ENCODE measurements at places on chromosomes 7 and 10.

DNA sequence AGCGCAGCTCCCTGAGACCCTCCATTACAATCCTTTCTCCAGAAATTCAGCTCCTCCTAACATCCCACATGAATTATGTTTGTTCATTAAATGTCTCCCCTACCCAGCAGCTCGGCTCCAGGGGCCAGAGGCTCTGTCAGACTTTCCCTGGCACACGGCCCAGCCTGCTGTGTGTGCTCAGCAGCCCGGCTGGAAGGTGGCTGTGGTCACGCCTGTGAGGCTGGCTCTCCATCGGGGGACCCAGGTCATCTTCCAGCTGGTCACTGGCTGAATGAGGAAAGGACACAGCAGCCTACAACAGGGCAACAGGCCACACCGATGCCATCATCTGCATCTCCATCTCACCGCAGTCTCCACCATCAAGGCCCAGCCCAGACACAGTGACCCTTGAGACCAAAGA is 219.8 kb downstream of the MAD1L1 start:
- no peak for DNase-seq

DNA sequence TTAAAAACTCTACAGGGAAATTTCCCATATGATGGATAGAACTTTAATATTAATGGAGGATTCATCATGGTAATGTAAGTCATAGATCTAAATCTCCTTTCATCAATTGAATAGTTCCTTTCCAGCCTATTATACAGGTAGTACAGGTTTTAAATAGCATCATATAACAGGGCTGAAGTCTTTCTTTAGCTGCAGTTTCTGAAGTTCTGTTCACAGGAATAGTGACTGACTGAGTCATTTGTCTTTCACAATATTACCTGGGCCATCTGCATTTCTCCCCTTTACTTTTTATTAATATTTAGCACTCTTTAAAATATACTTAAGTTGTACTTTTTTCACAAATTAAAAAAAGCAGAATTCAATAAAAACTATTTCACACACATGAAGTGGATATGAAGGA is 12.6 kb upstream of the NPVF start:
- no peak for DNase-seq

- DNase-seq: no peak
Observed at GRCh38 chr7:4345004-4345403, 337.1 kb upstream of the FOXK1 start.

- DNase-seq: no peak
Observed at GRCh38 chr10:22570733-22571430, 143.5 kb downstream of the PIP4K2A start.

- no peak for DNase-seq
Observed at GRCh38 chr10:8050556-8051108, 3.9 kb upstream of the GATA3 start.

DNA sequence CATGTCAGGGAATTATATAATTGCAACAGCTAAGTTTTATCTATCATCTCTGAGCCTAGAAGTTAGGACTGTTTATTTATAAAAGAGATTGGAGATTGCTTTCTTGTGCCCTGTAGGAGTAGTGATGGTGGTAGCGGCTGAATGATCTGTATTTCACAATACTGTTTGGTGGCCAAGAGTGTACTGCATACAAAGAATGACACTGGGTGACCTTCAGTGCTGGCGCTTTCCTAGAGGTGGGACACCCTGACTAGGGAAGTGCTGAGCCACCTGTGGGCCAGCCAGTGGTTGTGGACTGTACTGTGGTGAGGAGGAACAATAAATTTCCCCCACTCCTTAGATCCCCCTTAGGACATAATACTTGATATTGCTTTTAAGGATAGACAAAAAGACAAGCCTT is 53.0 kb downstream of the COPG2 start:
- DNase-seq: no peak

DNA sequence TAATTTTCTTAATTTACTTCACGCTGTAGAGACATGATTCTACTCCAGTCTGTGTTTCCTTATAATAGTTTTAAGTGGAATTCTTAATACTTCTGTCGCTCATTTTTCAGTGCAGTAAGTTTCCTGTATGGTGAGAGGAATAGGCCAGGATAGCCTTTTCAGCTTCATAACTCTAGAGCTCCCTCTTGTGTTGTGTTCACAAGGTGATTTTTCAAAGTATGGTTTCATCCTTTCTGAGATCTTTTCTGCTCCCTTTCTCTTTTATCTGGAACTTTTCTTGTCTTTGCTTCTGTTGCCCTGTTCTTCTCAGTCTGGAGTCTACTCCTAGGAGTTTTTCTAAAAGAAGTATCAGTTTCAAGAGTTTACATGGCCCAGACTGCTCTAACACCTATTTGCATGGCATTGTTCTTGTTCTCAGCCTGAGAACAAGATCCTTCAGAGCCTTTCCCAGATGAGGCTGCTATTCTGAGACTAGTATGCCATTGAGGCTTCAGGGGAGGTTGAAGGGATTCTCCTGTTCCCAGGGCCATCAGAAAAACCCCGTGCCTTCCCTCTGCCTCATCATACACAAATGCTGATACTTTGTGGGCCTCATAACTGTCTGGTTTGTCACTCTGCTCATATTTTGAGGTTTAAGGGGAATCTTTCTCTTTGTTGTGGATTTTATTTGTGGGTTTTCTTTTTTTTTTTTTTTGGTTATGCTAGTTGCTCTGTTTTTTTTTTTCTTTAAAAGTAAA is 21.8 kb downstream of the NET1 start:
- peak; percentile 62 for DNase-seq

DNA sequence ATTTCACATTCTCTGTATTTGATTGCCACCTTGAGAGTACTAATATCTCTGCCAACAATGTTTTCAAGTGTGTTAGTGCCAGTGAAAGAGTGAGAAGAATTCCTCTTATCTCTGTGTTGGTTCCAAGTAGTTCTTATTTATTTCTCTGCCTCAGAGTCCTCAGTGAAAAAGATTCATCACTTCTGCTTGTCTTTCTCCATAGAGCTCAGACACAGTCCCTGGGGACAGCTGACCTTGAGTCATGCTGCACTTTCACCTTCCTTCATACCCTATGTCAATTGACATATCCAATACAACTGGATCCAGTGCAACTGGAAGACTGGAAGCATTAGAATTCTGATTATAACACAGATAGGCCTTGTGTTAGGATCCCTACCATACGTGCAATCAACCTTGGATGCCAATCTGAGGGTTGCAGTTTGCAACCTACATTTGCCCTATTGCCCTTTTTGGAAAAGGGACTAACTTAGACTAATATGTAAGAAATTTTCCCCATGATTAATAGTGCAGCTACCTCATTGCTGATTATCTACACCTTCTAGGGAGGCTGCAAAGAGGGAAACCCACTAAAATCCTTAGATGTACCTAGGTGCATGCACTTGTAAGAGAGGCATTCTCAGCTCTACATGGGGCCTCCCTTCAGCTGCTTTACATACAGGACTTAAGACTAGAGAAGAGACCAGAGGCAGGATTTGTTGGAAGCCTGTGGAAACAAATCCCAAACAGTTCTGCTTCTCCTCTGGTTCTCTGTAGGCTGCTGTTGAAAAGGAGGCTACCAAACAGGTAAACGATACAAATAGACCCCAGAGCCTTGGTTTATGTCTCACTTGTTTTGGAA is 8.4 kb downstream of the IFIT2 start:
- DNase-seq: no peak

DNA sequence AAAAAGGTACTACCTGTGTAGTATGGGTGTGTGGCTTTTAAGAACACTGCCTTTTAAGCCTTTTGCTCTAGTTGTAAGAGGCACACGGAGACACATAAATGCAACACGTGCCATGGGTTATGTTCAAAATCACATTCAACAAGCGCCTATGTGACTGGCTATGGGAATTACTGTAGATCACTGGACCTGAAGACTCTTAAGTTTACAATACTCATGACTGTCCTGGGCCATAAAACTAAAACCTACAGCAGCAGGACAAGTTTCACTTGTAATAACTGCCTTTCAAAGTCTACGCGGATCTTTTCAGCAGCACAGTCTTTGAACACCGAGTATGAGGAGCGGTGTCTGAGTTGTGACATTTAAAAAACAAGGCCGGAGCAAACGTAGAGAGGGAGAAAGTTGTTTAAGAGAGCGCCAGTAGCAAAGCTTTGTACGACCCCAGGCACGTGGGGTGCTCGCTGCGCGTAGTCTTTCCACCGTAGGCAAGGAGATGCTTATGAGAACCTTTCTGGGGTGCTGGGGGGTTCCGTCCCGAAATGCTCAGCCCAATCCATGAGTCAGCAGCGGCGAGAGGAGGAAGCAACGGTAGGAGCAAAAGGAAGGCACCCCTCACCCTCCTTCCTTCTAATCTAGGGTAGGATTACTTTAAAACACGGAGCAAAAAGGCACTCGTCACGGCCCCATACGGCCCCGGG is 662 bp downstream of the DNAJC2 start:
- peak; percentile 50 for DNase-seq

DNA sequence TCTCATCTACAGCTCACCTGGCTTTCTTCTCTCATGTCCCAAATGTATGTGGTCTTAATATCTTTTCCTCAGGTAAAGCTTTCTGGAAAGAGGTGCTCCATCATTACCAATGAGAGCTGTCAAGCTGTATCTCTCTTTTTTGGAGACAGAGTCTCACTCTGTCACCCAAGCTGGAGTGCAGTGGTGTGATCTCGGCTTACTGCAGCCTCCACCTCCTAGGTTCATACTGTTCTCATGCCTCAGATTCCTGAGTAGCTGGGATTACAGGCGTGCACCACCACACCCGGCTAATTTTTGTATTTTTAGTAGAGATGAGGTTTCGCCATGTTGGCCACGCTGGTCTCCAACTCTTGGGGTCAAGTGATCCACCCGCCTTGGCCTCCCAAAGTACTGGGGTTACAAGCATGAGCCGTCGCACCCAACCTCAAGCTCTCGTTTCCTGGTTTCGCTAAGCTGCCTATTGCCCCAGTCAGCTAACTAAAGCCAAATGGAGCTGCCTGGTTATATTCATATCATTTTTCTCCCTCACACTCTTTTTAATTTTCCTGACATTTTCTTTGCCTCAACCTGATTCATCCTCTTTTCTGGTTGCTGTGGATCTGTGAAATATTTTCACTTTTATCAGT is 60.5 kb downstream of the SUFU start:
- no peak for DNase-seq

DNA sequence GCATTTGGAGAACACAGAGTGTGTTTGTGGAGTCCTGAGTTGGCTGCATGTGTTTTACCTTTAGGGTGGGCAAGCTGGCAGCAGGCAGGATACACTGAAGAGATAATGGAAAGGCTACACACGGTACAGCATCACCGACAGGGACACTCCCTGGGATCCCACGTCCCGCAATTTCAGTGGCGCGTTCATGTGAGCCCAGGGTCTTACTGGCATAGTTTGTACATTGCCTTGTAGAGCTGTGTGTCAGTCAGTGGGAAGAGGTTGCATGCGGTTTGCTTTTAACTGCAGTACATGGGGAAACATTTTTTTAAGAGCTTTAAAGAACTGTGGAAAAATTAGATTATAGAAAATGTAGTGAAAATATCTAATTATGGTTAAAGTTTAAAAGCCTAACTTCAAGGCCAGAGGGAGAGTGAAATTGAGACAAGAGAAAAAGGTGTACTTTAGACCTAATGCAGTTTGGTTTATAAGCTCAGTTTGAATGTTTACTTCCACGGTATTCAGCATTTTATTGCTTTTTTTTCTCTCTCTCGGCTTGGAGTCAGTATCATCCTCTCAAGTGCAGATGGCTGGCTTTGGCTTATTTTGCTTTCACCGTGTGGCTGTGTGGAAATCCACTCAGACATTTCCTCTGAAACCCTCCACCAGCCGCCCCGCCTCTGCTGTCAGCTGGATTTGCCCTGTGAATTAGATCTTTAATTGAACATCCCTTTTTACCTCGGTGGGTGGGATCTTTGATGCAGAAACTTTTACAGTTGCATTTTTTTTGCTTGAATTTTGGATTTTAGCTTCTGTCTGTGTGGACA is 364.2 kb upstream of the COBL start:
- DNase-seq: no peak

DNA sequence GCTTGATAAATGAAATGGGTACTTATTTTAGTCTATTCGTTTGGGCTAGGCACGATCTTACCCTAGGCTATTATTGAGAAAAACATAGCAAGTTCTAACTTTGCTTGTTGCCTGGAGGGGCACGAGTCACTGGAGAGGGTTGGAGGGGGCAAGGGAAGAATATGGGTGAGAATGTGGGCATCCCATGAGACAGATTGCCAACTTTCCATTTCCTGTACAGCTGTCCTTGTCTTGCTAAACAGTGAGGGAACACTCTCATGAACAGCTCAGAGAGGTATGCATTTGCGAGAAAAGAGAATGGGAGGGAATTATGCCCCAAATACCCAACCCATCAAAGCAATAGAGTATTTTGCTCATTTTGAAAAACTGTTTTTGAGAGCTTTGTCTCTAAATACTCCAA is 9.2 kb downstream of the CDHR3 start:
- DNase-seq: no peak

- DNase-seq: no peak
Observed at GRCh38 chr10:126425489-126426065, 37.3 kb upstream of the ADAM12 start.

- no peak for DNase-seq
Observed at GRCh38 chr7:36306722-36307121, 82.9 kb upstream of the ANLN start.

- no peak for DNase-seq
Observed at GRCh38 chr7:116169060-116169459, 41.3 kb upstream of the TES start.

GRCh38 chr10:84012431-84012830 is 126.9 kb upstream of the GHITM start:
- DNase-seq: no peak

- DNase-seq: peak; percentile 53
Observed at GRCh38 chr10:21702633-21703111, 168.6 kb downstream of the MLLT10 start.

DNA sequence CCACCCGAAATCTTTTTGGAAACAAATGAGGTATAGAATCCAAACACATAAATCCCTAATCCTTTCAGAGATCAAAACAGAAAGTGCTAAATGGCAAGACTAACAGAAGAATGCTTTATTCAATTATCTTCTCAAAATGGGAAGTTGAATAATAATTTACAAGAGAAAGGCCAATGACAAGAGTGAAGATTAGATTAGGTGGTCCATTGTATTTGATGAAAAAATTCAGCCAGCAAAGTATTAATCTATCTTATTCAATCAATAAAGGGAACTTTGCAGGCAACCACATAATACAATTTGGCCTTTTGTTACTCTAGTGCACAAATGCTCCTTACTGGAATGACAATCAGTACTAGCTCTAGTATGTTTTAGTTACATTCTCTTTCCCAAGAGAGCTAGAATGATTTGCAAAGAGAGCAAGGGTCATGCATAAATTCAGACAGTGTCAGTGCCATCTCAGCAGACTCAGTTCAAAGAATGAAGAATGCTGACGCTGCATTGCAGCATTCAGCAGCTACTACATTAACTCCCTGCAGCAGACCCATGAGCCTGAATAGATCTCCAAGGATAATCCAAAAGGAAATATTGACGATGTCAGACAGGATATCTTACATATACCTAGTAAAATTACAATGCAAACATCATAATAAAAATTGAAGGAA is 131.8 kb downstream of the ANK3 start:
- no peak for DNase-seq

DNA sequence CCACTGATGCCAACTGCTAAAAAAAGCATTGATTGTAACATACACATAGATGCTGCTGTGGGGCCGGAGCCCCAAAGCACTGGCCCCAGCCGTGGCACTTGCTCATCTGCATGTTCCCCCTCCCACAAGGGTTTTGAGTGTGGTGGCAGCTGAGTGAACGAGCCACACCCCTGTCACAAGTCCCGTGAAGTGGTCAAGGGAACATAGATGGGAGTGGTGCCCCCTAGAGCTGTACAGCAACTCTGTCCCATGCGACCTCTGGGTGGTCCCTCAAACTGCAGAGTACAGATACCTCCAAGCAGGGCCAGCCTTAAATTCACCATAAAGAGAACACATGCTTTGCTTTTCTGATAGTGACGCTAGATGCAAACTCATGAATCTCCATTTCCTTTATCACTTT is 503.3 kb upstream of the NRP1 start:
- DNase-seq: no peak
